ENCODE measurements at places on chromosomes 4 and X.

- no peak for DNase-seq
These were observed 45.5 kb upstream of the PBDC1 start for GRCh38 chrX:76127341-76127740.

- no peak for DNase-seq
These were observed 60.1 kb upstream of the ACSL4 start for GRCh38 chrX:109793191-109793590.

- DNase-seq, result no peak
These were observed 3.7 kb upstream of the MAEA start for GRCh38 chr4:1285790-1286553.

DNA sequence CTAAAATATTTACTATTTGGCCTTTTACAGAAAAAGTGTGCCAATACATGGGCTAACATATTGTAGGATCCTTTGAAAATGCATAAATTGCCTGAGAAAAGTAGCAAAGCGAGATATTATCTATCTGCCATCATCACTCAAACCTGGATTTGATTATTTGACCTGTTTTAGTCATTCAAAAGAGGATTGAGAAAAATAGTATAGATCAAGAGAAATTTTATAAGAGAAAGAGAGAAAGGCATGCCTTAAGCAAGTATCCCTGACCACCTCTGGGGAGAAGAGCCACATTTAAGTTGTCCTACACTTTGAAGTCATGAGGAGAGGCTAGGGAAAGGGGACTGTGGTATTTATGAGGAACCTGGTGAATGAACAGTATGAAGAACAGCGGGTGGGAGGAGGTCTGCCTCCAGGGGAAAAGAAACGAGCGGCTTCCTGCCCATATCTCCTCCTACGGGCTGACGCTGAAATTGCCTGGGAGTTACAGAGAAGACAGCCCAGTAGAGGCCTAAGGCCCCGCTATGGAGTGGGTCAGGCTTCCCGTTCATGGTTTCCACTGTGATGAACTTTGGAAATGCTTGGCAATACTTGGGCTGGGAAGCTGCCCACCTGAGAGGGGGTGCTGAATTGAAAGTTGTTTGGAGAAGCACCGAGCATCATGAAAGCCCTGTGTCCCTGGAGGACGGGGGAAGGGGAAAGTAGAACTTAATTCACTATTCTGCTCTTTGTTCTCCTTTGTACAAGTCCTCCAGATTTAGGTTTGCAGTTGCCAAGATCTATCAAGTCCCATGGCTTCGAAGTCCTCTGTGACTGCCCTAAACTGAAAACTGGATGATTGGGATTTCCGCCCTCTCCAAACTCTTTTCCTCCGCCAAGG is 106.9 kb upstream of the ACSL4 start:
- DNase-seq, result no peak

GRCh38 chr4:156901871-156902270 is 69.7 kb downstream of the PDGFC start:
- DNase-seq, result no peak

DNA sequence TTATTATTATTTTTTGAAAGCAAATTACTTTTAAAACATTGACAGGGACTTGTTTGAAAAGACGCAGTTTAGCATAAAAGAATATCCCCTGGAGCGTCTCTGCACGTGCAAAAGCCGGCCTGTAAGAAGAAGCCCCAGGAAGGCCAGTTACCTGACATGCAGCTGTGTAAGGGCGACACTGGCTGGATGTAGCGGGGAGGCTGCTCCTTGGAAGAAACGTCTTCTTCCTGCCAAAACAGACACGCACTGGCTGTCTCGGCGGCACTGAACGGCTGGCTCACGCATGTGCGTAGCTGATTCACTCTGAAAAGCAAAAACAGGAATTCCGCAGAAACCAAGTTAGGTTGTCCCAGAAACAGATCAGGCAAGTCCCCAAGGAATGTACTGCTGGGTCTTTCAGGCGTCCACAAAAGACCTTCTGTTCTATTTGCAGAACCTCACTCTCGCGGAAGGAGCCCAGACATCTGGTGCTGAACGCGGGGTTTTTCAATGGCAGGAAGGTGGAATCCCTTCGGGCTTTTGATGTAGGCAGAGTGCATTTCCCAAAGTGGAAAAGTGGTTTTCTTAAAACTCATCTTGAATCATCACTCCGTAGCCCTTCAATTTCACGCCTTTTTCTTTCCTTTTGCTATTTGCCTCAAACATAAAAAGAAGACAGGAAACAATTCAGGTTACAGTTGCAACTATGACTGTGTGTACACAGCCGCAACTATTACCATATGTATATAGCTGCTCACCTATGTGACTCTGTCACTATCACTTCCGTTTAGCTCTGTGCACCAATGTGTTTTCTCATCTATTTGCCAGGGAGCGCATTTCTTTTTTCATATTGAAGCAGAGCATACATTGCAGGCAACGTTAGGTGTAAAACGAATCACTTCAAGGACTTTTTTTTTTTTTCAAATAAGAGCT is 38.1 kb upstream of the ARSH start:
- DNase-seq, result no peak

DNA sequence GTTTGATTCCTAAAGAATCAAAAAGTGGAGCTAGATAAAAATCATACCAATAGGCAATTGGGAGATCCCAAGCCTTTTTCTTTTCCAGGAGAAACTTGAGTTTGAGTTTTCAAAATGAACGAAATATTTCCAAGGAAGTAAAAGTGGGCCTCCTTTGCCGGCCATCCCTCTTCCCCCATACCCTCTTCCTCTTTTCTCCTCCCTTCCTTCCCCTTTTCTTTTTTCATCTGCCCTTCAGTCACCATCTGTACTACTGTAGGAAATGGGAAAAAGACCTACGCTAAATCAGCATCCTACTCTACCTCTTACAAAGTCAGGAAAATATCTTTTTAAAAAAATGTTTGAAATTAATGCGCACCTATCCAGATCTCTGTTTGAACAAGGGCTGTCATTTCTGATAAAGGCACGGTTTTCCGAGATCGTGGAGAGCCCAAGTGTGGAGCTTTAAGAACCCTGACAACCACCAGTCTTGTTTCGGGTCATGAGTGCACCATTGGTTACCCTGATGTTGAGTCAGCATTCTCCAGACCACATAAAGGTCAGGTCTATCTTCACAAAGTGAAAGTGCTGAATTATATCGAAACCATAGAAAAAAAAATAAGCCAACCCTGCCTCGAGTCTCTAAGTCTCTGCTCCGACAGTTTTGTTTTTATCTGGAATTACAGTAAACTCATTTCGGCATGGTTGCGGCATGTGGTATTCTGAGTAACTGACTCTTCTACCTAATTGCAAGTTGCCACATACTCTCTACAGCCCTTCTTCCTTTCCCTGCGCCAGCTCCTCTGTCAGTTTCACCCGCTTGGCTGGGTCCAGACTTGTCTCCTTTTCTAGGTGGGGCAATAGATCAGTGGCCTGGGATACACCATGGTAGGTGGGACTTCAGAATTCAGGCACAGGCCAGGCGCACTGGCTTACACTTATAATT is 140.2 kb upstream of the KLF3 start:
- no peak for DNase-seq

GRCh38 chrX:24607616-24608015 is 39.5 kb downstream of the PCYT1B start:
- no peak for DNase-seq

- DNase-seq, result no peak
These were observed 22.9 kb upstream of the STPG2 start for GRCh38 chr4:98166025-98166730.

GRCh38 chr4:16217300-16218051 is 8.8 kb downstream of the TAPT1 start:
- no peak for DNase-seq

DNA sequence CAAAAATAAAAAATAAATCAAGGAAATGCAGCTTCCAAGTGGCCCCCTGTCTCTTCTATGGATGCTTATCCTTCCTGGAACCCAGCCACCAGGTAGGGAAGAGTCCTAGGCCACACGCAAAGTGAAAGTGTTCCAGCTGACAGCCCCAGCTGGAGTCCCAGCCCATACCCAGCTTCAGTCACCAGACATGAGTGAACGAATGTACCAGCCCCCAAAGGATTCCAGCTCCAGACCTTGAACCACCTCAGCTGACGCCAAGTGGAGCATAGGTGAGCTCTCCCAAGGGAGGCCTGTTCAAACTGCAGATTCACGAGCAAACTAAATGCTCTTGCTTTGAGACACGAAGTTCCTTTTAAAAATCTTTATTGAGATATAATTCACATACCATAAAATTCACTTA is 62.0 kb downstream of the BCOR start:
- no peak for DNase-seq

DNA sequence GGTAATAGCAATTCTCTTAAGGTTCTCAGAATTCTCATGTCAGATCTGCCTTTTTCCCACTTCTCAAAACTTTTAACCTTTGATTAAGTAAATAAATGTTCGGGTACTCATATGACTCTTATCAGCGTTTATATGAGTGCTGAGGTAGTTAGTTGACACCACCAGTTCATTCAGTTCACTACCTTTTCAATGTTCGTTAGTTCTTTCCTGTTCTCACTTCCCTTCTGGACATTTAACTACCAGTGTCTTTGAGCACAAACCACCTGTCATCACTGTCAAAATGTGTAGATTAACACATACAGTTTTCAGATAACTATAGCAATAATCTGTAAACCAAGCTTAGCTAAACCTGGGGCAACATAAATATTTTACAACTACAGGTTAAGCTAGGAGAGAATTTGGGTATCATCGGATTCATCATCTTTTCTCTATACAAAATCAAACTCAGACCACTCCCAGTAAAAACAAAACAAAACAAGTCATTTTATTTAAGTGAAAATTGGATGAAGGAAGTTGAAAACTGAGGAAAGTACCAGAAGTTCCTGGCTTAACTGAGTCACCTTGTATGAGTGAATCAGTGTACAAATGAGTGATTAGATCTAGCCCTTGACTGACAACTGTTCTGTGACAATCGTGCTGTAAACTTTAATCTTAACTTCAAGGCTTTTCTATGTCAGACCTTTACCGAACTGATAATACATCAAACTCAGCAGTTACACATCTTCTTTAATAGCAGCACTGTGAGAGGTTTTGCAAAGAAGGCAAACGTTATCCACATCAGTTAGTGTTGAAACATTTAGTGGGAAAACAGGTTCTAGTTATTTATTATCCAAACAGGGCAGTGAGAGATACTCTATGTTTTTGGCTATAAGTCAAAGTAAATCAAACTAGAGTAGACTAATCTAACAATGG is 41.9 kb downstream of the ARHGEF38 start:
- DNase-seq, result no peak

- DNase-seq, result no peak
These were observed at the start of gene SRPX2 for GRCh38 chrX:100643956-100644860. SRPX2 (plus strand) TSS chrX:100644199; CDS start chrX:100646323, 2,124 bp downstream.

DNA sequence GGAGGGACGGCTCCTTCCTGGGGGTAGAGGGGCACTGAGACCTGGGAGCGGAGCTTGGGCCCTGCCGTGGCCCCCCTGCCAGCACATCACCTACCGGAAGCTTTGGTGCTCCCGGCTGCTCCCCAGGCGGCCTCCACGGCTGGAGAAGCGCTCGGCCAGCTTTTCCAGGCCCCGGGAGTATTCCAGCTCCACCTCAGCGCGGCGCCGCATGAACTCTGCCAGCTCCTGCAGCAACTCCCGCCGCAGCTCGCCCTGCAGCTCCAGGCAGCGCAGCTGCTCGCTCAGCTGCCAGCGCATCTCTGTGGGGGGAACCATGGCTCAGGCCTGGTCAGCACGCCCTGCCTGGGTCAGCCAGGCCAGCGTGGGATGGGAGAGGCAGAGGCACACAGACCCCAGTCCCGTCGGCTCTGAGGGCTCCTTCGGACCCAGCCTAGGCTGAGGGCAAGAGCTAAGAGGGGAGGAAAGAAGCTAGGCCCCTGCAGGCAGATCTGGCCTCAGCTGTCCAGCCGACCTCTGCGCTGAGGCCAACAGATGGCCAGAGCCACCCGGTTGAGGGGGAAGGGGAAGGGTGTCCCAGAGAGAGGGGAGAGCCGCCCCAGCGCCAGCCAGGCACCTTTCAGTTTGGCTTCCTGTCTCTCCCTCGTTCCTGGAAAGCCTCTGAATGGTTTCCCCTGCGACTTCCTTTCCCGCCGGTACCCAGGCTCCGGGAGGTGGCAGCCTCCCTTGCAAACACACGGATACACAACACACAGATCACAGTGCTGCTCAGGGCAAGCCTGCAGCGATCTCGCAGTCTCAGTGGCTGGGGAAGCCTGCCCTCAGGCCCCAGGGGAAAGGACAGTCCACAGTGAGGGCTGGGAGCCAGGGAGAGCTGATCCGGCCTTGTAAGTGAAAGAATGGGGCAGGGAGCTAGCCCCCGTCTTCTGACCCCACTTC is 4.3 kb downstream of the ARHGAP4 start:
- no peak for DNase-seq

DNA sequence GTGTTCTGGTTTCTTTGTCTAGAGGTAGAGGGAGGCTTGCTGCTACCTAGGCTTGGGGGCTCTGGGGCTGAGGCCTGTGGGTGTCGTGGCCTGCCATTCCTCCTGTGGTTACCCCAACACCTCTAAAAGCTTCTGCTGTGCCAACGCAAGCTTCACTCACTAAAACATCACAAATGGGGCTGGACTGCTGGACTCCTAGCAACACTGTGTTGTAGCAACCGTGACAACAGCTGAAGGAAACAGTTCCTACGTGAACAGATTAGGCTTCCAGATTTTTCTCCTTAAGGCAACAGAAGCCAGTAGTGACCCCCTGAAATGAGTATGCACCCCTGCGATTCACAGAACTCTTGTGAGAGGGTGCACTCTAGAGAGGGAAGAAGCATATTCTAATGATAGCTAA is 138.3 kb upstream of the TEX13D start:
- DNase-seq, result no peak

- no peak for DNase-seq
These were observed 89.0 kb upstream of the LIMCH1 start for GRCh38 chr4:41448934-41449333.

- DNase-seq, result no peak
These were observed 504 bp upstream of the RBM3 start for GRCh38 chrX:48573690-48574269.

DNA sequence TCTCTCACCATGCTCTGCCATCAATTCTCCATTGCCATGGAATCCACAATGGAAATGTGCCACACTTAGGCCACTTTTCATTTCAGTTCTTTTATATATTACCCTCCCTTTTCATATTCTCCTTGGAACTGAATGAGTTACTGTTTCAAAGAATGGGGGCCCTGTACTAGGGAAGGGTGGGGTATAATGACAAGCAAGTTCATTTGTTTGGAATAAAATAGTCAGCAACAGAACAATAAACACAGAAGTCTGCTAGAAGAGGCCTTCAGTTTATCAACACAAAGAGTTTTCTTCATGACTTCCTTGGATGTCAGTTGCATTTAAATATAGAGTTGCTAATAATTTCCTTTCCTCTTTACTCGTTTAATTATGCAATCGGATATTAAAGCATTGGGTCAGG is 478.3 kb upstream of the FTHL17 start:
- DNase-seq, result no peak

GRCh38 chr4:41323706-41324105 is 67.0 kb downstream of the UCHL1 start:
- DNase-seq, result no peak

Measured in NCI-H1092 (cell line).